ENCODE measurements at places on chromosomes 2 and 18.

DNA sequence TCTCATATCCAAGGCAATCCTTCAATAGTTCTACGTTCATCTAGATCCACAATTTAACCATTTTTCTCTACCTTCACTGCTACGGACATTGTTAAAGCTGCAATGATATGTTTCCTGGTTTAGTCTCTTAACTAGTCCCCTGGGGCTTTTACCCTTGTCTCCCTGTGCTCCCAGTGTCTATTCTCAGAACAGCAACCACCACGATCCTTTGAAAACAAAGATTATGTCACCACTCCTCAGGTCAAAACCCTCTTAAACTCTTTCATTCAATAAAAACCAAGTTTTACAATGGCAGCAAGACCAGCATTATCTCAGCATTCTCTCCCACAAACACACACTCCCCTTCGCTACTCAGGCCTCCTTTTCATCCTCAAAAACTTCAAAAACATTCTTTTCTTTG lies 298.2 kb upstream of the CHST9 start:
- DNase-seq: no peak

GRCh38 chr2:163736433-163737189 lies 803 bp upstream of the FIGN start:
- no peak for DNase-seq

- DNase-seq: no peak
Observed at GRCh38 chr2:28681606-28682005, 70.0 kb upstream of the PPP1CB start.

DNA sequence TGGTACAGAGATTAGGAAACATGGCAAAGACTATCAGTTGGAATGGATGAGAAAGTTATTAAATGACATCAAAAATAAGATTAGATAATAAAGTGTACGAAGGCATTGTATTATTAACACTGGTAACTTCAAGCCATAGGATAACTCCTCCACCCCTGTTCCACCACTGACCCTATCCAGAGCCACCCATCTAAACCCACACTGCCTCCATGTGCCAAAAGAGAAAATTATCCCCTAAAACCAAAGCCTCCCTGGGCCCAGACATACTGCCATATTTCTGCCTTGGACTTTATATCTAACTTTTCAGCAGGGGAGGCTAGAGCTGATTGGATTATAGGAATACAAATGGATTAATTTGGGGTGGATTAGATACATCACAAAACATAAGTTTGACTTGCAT lies 443.7 kb downstream of the BCL11A start:
- DNase-seq: no peak

- DNase-seq: no peak
Observed at GRCh38 chr18:54679318-54680149, 88.5 kb downstream of the DYNAP start.

GRCh38 chr2:191936882-191937405 lies 90.1 kb upstream of the CAVIN2 start:
- DNase-seq: no peak

GRCh38 chr2:151833984-151834383 lies 5.8 kb upstream of the ARL5A start:
- no peak for DNase-seq

GRCh38 chr18:29271501-29271900 lies 1094.6 kb upstream of the CDH2 start:
- no peak for DNase-seq

GRCh38 chr18:37665346-37665745 lies 99.7 kb upstream of the CELF4 start:
- DNase-seq: no peak

- no peak for DNase-seq
Observed at GRCh38 chr2:138323382-138324067, 178.0 kb upstream of the SPOPL start.

GRCh38 chr2:96506016-96506906 lies 1.1 kb upstream of the NEURL3 start:
- no peak for DNase-seq

DNA sequence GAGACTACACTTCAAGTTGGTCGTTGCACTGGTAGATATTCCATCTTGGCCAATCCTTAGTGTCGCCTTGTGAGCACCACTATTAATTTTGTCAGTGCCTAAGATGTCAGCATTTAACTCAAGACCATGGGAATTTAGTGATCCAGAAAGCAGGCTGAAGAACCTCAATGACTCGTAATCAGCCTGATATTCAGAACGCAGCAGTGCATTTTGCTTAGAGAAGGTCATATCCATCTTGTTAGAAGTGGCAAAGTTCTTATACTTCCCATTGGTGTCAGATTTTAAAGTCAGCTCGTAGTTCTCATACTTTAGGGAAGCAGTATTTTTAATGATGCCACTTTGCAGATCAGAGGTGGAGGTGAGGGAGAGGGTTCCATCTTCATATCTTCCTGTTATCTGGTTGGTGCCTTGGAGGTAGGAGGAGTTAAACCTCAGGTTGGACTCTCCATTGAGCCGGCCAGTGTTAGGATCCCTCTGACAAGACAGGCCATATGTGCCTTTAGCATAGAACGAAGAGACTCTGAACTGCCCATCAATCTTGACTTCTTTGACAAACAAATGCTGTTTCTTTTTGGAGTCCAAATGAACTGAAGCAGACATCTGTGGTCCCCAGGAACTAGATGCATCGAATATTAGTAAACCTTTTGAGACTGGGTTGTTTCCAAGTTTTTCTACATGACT lies 31.9 kb downstream of the APOB start:
- no peak for DNase-seq

DNA sequence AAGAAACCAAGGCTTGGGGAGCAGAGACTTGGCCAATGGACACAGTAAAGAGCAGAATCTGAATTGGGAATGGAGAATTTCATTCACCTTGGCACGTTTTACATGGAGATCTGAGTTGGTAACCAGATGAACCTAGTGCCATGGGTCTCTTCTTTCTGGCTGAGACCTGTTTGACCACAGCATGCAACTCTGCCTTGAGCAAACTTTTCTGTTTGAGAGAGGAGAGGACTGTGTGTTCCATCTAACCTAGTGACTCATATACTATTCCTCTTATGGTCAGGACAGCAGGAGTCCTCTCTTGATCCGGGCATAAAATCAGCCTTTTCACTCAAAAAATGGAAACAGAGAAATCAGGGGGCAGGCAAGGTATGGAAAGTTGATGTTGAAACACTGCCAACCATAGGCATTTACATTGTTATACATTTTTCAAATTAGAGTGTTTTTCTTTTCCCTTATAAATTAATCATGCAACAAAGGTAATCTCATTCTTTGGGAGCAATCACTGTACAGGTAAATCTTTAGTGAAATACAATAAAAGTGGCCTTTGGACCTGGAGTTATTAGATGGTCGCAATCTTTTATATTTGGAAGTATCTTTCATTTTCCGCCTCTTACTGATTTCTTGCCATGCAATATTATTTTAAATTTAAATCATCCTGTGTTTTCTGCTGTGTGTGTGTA lies 86.7 kb downstream of the NRP2 start:
- no peak for DNase-seq
